ENCODE measurements at places on chromosomes 16 and 17.
A peak's percentile ranks its signal among the peaks of the same experiment; 100 is the strongest.

DNA sequence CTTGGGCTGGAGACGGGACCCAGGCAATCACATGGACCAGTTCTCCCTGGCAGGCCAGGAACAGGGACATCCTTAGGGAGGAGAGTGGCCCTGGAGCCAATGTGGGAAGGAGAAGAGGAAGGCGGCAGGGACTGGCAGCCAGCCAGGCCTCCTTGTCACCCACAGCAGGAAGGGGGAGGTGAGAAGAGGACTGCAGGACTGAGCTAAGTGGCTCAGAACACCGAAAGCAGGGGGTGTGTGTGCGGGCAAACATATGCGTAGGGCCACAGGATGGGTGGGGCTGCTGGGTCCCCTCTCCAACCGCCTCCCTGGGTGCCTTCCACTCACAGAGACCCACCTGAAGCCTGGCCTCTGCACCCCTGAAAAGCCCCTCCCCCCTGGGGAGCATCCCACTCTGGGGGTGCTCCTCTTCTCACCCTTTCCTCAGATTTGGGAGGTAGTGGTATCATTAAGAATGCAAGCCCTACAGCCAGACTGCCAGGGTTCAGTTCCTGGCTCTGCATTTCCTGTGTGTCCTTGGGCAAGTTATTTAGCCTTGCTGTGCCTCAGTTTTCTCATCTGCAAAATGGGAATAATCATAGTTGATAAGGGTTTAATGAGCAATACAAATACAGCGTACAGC lies 8.1 kb downstream of the PNMT start:
- DNase-seq = peak; percentile 43

- DNase-seq = no peak
These were observed 3.7 kb upstream of the LYZL6 start for GRCh38 chr17:35947156-35947585.

- DNase-seq = no peak
These were observed 23.1 kb upstream of the MMD start for GRCh38 chr17:55444471-55445441.

- no peak for DNase-seq
These were observed 30.8 kb upstream of the ATP2A3 start for GRCh38 chr17:3995067-3995466.

- DNase-seq = no peak
These were observed 6.4 kb downstream of the SCNN1G start for GRCh38 chr16:23188911-23189310.

DNA sequence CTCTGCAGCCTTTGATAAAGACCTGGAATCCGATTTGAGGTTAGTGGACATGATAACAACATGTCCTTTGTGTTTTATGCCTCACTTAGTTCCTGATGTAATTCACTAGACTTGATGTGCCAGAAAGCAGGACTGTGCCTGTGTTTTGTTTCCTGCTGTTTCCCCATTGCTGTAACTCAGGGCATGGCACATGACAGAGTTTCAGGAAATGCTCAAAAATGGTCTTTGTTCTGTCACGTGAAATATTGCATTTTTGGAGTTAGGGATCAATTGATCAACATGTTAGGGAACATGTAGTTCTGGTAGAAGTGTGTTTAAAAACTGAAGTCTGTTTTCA lies 32.8 kb downstream of the DHX38 start:
- DNase-seq = no peak

GRCh38 chr17:76530095-76530723 lies 7.3 kb downstream of the CYGB start:
- DNase-seq = no peak

DNA sequence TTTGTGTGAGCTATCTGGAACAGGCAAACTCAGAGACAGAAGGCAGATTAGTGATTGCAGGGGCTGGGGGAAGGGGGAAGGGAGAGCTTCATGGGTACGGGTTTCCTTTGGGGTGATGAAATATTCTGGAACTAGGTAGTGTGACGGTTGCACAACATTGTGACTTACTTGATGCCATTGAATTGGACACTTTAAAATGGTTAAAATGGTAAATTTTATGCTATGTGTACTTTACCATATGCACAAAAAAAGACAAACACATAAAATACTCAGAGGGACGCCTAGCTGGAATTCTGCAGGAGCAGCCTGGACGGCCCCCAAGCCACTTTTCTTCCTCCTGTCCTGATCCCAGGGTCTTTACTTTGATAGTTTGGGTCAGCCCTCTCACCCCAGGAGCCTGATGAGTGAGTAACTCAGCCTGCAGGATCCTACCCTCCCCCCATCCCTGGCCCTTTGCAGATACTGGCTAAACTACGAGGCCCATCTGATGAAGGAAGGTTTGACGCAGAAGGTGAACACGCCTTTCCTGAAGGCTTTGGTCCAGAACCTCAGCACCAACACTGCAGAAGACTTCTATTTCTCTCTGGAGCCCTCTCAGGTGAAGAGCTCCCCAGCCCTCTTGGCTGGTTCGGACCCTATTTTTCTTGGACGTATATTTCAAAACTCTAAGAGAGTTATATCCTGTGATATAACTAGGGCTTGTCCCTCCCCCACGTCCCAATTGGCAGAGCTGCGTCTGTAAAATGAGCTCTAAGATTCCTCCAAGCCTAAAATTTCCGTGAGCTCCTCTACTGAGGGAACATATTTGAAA lies 7.8 kb downstream of the ADGRG3 start:
- DNase-seq = no peak

DNA sequence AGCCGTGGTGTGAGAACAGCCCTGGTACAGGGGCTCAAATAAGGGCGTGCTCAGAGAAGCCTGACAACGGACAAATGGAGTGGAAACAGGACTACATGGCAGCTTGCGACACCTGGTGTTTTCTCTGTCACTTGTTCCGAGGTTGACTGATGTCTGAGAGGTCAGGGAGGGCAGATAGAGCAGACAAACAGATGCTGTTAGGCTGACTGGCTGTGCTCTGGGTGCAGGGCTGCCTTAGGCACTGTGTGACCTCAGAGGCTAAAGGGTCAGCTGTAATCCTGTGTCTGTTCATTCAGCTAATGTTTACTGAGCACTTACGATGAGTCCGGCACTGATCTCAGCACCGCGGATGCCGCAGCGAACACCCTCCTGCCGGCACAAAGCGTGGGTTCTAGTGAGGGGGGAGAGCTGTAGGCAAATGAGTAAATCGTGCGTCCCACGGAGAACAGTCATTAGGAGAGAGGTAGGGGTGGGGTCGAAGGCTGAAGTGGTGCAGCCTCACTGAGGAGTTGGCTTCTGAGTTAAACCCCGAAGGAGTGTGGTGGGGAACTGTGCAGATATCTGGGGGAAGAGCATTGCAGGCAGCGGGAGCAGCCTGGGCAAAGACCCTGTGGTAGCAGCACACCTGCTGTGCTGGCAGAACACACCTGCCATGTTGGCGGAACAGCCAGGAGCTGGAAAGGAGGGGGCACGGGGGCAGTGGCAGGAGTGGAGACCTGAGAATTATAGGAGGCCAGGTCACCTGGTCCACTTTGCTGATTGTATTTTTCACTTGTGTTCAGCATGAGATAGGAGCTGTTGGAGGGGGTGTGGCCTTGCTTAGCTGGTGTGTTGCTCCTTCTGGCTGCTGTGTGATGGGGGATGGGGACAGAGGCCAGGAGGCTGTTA lies 35.0 kb downstream of the GPT2 start:
- no peak for DNase-seq

DNA sequence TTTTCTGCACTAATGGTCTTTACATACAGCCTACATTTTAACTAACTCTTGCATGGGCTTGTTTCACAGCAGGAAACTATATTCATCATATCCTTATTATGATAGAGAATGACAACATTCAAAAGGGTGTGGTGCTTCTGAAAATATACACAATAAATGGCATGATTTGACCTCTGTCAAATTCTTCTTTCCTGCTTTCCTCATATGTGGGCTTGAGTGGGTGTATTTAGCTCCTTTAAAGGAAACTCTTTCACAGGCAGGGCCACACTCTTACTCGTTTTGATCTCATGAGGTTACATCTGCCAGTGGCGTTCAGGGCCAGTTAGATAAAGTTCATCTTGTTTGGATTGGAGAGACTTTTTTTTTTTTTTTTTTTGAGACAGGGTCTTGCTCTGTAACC lies 6.1 kb downstream of the SLC35G3 start:
- DNase-seq = no peak

DNA sequence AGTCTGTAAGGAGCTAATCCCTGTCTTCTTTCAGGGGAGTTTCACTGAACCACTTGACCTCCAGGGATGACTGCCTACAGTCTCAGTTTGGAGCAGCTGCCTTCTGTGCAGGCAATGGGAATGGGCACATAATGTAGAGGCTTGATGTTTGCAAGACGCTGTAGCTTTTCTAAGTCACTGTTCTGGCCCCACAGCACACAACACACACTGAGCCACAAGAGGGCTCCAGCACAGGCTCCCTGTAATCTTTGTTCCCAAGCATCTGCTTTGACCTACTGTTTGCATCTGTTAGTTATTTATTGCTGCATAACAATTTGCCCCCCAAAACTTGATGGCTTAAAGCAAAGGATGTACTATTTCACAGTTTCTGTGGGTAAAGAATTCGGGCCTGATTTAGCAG lies 419.0 kb upstream of the ASIC2 start:
- no peak for DNase-seq

- no peak for DNase-seq
These were observed 29.3 kb downstream of the CEP295NL start for GRCh38 chr17:78873519-78874340.

DNA sequence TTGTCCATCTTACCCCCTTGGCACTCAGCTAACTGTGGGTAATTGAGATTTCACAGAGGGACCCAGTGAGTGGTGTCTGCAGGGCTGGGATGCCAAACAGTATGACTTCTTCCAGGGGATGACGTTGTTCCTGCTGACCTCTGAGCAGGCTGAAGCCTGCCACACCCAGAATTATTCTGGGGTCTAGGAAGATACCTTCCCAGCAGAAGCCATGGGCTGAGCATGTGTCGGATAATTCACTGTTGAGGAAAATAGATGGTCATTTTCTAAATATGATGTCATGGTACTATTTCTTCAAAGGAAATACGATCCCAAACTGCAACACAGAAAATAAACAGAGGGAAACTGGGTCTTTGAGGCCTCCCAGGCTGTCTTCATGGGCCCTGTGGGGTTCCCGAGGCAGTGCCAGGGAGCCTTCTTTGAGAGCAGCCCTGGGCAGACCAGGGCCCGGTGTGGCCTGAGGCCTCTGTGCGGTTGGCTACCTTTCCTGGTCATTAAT lies 17.4 kb downstream of the WNT9B start:
- no peak for DNase-seq

DNA sequence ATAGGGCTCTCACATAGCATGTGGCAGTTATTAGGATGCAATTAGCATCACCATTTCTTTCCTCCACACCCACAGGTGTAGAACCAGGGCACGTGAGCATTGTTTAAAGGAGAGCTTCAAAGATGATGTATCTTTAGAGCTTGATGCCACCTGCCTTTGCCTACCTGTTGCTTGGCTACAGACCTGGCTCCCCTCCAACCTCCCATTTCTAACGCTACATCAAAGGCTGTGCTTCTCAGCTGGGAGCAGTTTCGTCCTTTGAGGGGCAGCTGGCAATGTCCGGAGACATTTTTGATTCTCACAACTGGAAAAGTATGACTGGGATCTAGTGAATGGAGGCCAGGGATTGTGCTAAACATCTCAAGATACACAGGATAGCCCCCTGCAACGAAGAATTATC lies 78.5 kb upstream of the CLEC3A start:
- peak; percentile 72 for DNase-seq

- DNase-seq = no peak
These were observed 1.5 kb downstream of the MRPL10 start for GRCh38 chr17:47829870-47830269.

DNA sequence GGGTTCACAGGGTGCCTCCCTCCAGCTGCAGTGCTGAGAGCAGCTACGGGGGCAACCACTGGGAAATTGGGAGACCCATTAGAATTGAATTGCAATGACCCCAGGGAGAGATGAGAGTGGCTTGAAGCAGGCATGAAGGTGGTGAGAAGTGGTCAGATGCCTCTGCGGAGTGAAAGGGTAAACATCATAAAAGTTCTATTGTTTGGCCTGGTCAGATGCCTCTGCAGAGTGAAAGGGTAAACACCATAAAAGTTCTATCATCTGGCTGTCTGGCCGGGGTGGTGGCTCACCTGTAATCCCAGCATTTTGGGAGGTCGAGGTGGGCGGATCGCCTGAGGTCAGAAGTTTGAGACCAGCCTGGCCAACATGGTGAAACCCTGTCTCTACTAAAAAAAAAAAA lies 53.5 kb downstream of the TNFRSF13B start:
- DNase-seq = no peak

DNA sequence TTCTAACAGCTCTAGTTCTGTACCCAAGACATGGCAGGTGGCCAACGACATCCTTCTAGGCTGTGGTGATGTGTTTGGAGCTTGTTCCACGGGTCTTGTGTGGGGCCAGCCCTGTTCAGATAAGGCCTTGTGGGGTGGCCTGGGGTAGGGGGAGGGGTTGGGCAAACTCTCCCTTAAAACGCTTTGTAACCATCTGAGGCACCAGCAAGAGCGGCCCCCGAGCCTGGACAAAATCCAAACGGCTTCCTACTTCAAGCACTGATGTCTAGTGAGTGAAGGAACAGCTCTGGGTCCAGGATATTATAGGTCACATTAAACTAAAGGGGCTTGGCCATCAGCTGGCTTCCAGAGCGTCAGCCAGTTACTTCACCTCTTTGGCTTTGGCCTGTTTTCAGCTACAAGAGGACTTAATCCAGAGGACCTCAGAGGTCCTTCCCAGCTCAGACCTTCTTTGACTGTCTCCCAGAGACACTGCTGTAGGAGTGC lies 11.9 kb downstream of the SERPINF1 start:
- no peak for DNase-seq

- DNase-seq = no peak
These were observed 15.7 kb downstream of the CCDC42 start for GRCh38 chr17:8728971-8729370.

- no peak for DNase-seq
These were observed 283.1 kb downstream of the SEC14L1 start for GRCh38 chr17:77423589-77424451.

- DNase-seq = no peak
These were observed 3.5 kb downstream of the CTRL start for GRCh38 chr16:67928147-67928546.

- no peak for DNase-seq
These were observed 2.2 kb downstream of the IRX3 start for GRCh38 chr16:54284319-54284930.

GRCh38 chr17:77566566-77567138 lies 391.9 kb upstream of the TNRC6C start:
- DNase-seq = no peak

GRCh38 chr17:13797863-13798262 lies 196.1 kb upstream of the HS3ST3A1 start:
- DNase-seq = no peak

DNA sequence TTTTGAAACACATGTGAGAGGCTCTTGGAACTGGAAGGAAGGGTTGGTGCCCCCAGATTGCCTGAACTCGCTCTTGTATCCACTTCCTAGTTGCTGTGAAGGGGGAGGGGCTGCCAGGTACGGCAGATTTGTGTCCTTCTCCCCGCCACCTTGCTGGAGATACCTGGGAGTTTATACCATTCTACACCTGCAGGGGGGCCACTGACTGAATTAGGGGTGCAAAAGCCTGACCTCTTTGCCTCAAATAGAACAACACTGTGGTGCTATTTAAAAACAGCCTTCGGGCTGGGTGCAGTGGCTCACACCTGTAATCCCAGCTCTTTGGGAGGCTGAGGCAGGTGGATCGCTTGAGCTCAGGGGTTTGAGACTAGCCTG lies 35.1 kb upstream of the IL34 start:
- no peak for DNase-seq

All from NCI-H187 treated with DMSO at 0.1 percent for 48 hours (cell line).